Cardiac muscle cell (in vitro differentiated cells and primary cell): ENCODE measurements at places on chromosomes 7 and 10. TPM values are rescaled to one million over a fixed set of nuclear protein-coding genes. Genes with fewer than 3 reads are reported as not detected.

Gene SSBP1
- 196 and 200 TPM in 2 replicates for total RNA-seq

Gene WIPF3
- total RNA-seq = 1.3 and 2.8 TPM in 2 replicates

Gene DKK1
- total RNA-seq = 3.2 and 6.0 TPM in 2 replicates

Gene CFTR
- total RNA-seq = 12.0 and 13.3 TPM in 2 replicates

Gene SPDYE11
- total RNA-seq = not detected in 2 replicates

Gene CYP26C1
- 0.06 and 0.21 TPM in 2 replicates for total RNA-seq

Gene SSC4D
- 17.3 and 33.5 TPM in 2 replicates for total RNA-seq

Gene GPR15LG
- not detected in 2 replicates for total RNA-seq

Gene OR2A7
- 0.18 TPM in 1 of 2 replicates, not detected in the other for total RNA-seq

- DNase-seq = no peak
Measured at GRCh38 chr7:140992422-140992821, 22.3 kb downstream of the MRPS33 start.

DNA sequence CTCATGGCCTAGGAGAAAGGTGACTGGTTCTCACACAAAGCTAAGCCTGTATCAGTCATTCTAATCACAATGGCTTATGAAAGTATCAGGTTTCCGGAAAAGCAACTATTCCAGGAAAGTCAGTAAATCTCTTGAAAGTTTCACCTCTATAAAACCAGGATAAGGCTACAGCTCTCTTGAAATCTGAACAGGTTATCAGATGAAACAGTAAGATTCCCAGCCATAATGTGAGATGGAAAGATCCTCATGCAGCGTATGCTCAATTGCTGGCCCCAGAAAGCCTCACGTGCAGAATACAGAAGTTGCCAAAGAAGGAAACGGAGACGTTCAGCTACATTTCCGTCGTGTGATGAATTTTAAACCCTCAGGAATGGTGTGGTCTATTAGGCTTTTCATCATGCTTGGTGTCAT, 90.0 kb downstream of the PFKFB3 start:
- peak; percentile 31 for DNase-seq

DNA sequence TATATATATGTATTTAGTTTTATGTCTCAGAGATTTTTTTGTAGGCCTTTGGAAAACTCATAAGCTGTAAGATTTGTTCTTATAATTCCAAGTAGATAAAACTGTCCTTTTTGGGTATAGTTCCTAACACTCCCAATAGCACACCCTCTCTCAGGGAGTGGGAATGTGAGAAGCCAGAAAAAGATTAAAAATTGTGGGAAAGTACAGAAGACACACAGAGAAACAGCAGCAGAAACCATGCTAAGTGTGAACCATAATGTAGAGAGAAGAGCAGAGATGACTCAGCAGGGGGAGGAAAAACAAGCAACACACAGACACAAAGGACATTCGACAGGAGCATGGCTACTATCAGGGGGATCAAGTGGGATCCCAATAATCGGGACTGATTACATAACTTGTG, 401.6 kb downstream of the MAGI2 start:
- no peak for DNase-seq

GRCh38 chr10:64115908-64116643, 594.9 kb downstream of the REEP3 start:
- DNase-seq = peak; percentile 59

- DNase-seq = no peak
Measured at GRCh38 chr7:77729574-77730348, 33.5 kb downstream of the RSBN1L start.

DNA sequence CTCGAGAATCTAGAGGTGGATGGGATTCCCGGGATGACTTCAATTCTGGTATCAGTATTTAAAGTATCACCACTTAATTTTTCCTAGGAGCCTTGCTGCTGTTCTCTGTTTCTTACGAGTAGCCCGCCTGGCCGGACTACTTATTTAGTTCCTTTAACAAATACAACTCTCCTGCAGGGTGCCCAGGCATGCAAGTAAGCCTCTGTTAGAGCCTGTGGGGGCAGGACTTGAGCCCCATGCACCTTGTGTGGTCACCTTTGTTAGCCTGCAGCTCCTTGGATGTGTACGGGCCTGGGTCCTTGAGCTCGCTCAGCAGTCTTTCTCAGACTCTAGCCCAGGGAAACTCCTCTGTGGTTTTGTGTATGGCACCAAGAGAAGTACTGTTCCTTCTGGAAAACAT, 16.1 kb downstream of the EIF4H start:
- no peak for DNase-seq

GRCh38 chr10:25683344-25683743, 250.7 kb upstream of the MYO3A start:
- no peak for DNase-seq

DNA sequence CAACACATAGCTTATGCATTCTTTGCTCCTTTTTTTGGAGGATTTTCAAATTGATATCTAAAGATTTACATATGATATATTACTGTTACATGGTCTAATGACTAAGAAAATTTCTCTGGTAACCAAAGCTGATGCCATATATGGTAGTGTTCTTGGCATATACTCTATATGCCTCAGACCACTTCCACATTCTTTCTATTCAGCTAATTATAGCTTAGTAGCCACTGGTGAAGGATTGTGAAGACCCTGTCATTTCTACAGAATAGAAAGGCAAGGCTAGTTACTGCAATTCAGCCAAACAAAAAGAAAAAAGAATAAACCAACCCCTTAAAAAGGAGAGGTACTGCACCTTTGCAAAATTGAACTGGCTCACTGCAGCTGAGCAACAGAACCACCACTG, 3.7 kb downstream of the PURB start:
- peak; percentile 77 for DNase-seq

DNA sequence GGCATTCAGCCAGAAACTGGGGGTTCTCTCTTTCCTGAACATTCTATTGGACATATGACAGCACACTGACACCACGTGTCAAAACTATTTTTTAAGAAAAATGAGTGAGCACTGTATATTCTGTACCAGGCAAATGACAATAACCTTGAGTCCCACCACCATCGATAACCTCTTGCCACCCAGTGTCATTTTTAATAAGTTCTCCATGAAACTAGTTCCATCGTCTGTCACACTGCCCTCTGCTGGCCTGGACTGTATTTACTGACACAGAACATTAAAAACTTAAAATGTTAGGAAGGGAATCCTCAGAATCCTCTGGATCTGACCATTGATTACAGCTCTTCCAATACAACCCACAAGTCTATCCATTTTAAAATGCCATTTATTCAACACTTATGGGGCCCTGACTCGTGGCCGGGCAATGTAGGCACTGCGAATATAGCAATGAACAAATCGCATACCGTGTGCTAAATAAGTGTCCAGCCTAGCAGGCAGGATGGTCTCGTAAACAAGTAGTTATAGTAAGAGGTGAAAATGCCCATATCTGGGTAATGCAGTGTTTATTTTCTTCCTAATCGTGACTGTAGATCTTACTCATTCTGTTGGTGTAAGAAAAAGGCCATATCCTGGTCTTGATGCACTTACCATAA, 35.9 kb upstream of the CACNB2 start:
- peak; percentile 60 for DNase-seq

- no peak for DNase-seq
Measured at GRCh38 chr10:50517626-50518025, 106.1 kb downstream of the SGMS1 start.

GRCh38 chr10:99682752-99683151, 23.4 kb downstream of the ENTPD7 start:
- DNase-seq = no peak

- no peak for DNase-seq
Measured at GRCh38 chr10:52452600-52453493, 138.8 kb downstream of the DKK1 start.

GRCh38 chr7:33411020-33411419, 281.7 kb downstream of the BBS9 start:
- DNase-seq = no peak

- no peak for DNase-seq
Measured at GRCh38 chr10:131173484-131174210, 137.9 kb downstream of the TCERG1L start.

DNA sequence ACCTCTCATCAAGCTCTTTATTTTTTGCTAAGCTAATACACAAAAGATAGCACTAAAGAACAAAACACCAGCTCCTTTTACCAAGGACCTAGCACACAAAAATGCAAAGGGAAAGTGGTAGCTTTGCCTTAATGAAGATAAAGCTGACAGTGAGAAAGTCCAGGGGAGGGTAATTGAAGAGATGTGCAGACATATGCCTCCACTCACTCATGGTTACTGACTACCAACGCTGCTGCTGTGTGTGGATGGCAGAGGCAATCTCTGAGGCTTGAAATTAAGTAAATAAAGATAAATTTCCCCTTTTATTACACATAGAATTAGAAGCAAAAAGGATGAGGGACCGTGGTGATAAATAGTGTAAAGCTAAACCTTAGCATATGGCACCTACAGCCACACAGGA, 87.0 kb downstream of the HGF start:
- no peak for DNase-seq

DNA sequence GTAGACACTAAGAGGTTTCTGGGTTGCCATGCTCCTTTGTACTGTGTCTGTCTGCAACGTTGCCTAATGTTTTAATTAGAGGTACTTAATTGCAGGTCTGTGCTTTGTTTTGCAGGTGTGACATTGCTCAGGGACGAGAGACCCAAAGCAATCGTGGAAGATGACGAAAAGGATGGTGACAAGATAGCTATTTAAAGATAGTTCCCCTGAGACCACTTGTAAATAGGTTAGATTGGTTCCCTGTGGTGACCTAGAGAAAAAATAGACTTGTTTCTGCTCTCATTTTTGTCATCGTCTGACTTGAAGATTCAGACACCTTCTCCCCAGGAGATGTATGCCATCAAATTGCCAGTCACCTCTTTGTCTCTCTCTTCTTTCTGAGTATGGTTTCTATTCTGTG, 20.1 kb downstream of the PPP1R17 start:
- no peak for DNase-seq

- no peak for DNase-seq
Measured at GRCh38 chr7:65938336-65938895, 43.6 kb downstream of the GUSB start.

- DNase-seq = peak; percentile 67
Measured at GRCh38 chr10:118459642-118460193, 117.6 kb upstream of the FAM204A start.
